ENCODE measurements at places on chromosomes 5 and 9. TPM values are rescaled to one million over a fixed set of nuclear protein-coding genes. Genes with fewer than 3 reads are reported as not detected.
A peak's percentile ranks its signal among the peaks of the same experiment; 100 is the strongest.

CARTPT gene
- polyA plus RNA-seq: not detected

NUDT12 gene
- polyA plus RNA-seq: 39.9 TPM

CCDC180 gene
- 16.6 TPM for polyA plus RNA-seq

PKD2L2 gene
- 0.20 TPM for polyA plus RNA-seq

LRRC19 gene
- 14.9 TPM for polyA plus RNA-seq

GRCh38 chr5:7801891-7802614, 48.9 kb downstream of the CFAP90 start:
- no peak for DNase-seq

DNA sequence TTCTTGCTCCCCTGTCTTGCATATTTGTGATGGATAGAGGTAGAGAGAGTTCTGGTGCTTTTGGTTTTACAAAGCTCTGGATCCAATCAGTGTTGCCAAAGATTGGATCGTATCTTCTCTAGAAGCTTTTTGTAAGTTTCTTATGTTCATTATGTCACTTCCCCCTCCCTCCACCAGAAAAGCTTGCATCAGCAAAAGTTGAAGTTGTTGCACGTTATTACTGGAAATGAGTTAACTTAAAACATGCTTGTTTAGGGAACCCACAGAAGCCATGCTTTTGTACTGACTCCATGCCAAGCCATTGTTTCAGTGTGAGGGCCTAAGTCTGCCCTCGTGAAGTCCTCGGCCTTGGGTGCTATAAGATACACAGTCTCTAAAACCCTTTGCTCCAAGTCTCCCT, 186.5 kb downstream of the ERCC6L2 start:
- no peak for DNase-seq

- no peak for DNase-seq
These were observed 57.8 kb downstream of the CXXC5 start for GRCh38 chr5:139705655-139706587.

GRCh38 chr5:127649018-127649439, at the start of gene CTXN3:
CTXN3 (plus strand) TSS chr5:127649082; CDS start chr5:127657522, 8,440 bp downstream.
- DNase-seq: peak; percentile 12

DNA sequence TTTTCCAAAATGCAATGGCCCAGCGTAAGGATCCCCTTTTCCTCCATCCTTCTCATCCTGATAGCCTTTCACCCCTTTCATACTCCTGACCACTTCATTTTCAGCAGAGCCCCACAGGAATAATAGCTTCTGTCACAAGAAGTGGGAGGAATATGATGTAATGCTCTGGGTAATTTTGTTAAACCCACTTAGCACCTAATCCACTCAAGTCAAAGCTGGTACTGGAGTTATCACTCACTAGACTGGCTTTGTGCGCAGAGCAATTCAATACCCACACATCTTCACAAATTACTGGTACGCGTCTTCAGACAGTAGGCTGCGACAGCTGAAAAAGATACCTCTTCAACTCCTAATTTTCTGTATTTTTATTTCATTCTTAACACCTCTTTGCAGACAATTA, 2232.8 kb upstream of the WWC1 start:
- no peak for DNase-seq

GRCh38 chr5:157343842-157344790, 78.2 kb downstream of the CYFIP2 start:
- DNase-seq: no peak

DNA sequence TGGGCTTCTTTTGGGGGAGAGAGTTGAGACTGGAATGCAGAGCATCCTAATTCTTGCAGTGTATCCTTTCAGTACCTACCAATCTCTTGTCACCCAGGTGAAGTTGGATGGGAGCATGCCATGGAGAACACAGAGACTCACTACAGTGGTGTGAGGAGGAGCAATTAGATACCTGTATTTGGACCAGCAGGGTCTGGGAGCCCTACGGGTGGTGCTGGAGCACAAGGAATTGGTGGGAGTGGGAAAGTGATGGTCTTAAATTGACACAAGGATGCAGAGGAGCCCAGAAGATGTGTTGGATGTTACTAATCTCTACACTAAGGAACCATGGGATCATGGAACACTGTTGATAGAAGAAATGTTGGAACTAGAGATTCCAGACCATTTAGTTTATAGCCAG, 212.7 kb downstream of the CHSY3 start:
- DNase-seq: no peak

DNA sequence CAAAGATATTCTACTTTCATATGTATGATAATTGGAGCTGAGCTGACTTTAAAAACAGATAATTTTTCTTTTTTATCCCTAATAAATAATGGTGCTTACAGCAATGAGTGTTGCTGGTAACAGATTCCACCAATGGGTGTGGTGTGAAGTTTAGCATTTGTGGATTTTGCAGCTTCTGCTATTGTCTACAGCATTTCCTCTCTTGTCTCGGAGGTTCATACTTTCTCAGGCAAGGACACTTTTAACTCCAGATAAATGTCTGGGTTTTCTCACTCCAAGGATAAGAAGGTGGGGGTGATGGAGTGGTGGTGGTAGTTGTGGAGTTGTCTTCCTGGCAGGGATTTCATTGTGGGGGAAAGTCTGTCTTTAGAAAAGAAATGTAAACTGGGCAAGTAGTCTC, 120.0 kb upstream of the CDKN2B start:
- no peak for DNase-seq

DNA sequence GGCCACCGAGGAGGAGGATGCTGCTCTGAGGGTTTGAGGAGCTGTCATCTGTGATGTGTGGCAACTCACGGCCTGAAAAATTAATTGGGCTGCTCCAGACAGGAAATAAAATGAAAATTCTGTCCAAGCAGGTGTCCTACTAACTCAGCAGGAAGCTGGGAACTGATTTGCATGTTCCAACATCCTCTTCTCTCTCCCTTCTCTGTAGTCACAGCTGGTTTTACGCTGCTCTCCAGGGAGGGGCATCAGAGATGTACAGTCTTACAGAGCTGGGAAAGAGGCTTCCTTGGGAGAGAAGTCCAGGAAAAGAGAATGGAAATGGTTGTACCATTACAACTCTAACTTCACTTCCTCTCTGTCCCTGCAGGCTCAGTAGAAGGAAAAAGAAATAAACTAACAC, 24.2 kb upstream of the SIL1 start:
- DNase-seq: no peak

DNA sequence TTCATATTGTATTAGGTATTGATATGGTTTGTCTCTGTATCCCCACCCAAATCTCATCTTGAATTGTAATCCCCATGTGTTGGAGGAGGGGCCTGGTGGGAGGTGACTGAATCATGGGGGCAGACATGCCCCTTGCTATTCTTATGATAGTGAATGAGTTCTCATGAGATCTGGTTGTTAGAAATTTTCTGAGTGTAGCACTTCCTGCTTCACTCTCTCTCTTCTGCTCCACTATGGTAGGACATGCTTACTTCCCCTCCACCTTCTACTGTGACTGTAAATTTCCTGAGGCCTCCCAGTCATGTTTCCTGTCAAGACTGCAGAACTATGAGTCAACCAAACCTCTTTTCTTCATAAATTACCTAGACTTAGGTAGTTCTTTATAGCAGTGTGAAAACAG, 187.4 kb upstream of the SLC24A2 start:
- no peak for DNase-seq

DNA sequence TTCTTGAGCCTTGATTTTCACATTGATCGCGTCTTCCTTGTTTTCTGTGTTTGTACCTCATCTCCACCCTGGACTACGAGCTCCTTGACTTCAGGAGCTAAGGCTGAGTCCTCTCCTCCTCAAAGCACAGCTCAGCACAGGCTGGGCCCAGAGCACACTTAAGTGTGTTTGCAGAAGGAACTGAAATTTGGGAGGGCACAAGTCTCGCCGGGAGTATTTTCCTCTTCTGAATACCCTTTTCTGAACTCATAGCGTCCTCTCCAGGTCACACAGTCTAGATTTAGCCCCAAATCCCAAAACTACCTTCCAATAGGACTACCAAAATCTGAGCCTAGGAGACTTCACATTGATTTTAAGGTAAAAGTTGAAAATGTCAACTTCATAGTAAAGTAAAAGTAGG, 41.6 kb downstream of the TSTD2 start:
- DNase-seq: no peak

DNA sequence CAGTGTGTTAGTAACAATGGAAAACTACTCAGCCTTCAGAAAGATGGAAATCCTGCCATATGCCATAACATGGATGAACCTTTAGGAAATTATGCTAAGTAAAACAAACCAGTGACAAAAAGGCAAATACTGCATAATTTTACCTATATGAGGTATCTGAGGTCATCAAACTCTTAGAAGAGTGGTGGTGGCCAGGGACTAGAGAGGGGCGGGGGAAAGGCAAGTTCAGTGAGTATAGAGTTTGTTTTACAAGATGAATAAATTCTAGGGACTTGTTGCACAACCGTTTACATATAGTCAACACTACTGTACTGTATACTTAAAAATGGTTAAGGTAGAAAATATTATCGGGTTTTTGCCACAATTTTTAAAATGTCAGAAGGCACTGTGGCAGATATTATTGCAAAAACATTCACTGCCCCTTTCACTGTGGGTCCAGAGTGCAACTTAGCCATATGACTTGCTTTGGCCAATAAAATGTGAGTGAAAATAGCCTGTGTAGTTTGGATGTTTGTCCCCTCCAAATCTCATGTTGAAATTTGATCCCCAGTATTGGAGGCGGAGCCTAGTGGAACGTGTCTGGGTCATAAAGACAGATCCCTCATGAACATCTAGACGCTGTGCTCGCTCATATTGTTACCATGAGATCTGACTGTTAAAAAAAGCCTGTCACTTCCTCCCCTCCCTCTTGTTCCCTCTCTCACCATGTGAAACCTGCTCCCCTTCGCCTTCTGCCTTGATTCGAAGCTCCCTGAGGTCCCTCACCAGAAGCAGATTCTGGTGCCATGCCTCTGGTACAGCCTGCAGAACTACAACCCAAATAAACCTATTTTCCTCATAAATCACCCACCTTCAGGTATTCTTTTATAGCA, 9.5 kb downstream of the ZNF367 start:
- no peak for DNase-seq

DNA sequence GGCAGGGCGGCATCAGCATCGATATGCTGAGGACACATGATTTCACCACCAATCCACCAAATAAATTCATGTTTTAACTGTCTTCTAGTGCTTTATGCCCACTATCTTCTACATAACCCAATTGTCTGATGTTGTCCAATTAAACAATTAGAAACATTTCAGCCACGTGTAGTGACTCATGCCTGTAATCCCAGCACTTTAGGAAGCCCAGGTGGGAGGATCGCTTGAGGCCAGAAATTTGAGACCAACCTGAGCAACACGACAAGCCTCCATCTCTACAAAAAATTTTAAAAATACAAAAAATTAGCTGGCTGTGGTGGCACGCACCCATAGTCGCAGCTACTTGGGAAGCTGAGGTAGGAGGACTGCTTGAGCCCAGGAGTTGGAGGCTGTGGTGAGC, 128.1 kb downstream of the MYO10 start:
- no peak for DNase-seq

- DNase-seq: no peak
These were observed 94.2 kb upstream of the FBN2 start for GRCh38 chr5:128632264-128632663.

- no peak for DNase-seq
These were observed 14.7 kb upstream of the TMEM174 start for GRCh38 chr5:73158313-73158712.

DNA sequence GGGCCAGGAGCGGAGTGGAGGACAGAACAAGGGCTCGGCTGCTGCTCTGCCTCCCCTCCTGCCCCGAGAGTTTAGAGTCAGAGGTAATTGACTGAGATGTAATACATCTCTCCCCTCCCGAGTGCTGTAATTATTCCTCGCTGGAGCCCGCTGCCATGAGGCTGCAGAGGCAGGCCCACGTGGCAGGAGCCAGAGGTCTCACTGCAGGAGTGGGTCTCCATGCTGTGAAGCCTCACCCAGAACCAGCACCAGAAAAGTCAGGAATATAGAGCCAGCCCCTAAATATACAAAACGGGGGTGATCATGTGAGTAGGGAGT, 2.5 kb downstream of the FAM163B start:
- DNase-seq: no peak

- no peak for DNase-seq
These were observed 50.8 kb downstream of the SAXO1 start for GRCh38 chr9:18982262-18982620.

GRCh38 chr5:113387844-113388243, 46.9 kb downstream of the TSSK1B start:
- no peak for DNase-seq

DNA sequence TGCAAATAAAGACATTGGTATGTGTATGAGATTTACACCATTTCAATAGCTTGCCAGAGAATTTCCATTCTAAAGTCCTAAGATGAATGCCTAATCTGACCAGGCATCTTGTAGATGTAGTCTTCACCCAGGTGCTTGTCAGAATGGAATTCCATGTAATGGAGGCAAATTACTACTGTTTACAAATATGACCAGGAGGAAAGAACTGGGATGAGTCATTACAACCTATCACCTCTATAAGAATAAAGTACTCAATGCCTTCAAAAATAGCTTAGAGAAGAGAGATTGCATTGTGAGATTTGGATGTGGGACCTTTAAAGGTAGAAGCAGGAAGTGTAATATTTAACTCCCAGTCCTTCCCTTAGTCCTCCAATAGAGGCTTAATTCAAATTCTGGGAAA, 507.0 kb upstream of the PTGER4 start:
- DNase-seq: no peak

- DNase-seq: no peak
These were observed 63.7 kb downstream of the S1PR3 start for GRCh38 chr9:89054865-89055495.

GRCh38 chr5:147966326-147966725, 60.0 kb upstream of the C5orf46 start:
- no peak for DNase-seq

DNA sequence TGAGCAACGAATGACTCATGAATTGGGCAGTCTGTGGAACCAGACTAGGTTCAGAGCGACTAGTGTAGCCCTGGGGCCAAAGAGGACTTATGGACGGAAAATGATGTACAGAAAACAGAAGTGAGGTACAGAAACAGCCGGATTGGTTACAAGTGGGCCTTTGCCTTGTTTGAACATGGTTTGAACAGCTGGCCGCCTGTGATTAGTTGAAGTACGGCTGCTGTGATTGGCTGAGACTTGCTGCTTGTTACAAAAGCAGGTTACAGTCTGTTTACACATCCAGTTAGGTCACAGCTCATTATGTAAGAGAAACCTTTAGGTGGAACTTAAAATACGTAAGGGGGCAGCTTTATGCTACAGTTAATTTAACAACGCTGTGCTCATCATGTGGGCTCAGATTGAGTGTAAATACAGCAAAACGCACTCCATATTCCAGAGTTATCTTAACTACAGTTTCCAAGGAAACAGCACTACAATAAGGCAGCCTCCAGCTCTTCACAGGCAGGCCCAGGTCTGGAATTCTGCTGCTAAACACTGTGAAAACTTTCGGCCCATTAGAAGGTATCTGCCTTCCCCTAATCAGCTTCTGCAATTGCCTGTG, 6.5 kb downstream of the AMACR start:
- DNase-seq: no peak

GRCh38 chr9:121727295-121728020, 76.0 kb downstream of the DAB2IP start:
- DNase-seq: no peak

GRCh38 chr9:93114169-93114983, 18.4 kb downstream of the CARD19 start:
- DNase-seq: no peak

DNA sequence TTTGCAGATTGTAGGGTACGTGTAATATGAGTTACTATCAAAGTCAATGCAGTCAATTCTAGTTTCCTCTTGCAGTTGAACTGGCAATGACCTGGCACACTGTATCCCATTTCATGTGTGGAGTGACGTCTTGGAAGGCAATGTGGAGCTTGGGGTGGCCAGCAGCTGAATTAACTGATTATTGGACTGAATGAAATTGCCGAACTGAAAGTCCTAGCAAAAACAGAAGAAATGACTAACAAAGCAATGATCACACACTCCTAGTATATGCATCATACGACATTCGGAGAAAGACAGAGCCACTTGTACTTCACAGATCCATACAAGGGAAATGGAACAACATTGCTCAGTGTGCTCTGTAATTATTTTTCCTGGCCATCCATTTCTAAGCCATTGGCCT, 259.1 kb upstream of the DAPK1 start:
- DNase-seq: peak; percentile 24
